GM23338 (cell line): ENCODE measurements at places on chromosomes 2 and 18.

- peaks cover 18% of the 10 kb centered on the region for H3K36me3 ChIP-seq
- no peak overlapping the region for H3K4me3 ChIP-seq
- no peak overlapping the region for H3K27ac ChIP-seq
- DNase-seq = no peak
- no peaks in the 10 kb centered on the region for H3K4me1 ChIP-seq
Observed at GRCh38 chr18:39753178-39753577, 2187.6 kb upstream of the CELF4 start.

DNA sequence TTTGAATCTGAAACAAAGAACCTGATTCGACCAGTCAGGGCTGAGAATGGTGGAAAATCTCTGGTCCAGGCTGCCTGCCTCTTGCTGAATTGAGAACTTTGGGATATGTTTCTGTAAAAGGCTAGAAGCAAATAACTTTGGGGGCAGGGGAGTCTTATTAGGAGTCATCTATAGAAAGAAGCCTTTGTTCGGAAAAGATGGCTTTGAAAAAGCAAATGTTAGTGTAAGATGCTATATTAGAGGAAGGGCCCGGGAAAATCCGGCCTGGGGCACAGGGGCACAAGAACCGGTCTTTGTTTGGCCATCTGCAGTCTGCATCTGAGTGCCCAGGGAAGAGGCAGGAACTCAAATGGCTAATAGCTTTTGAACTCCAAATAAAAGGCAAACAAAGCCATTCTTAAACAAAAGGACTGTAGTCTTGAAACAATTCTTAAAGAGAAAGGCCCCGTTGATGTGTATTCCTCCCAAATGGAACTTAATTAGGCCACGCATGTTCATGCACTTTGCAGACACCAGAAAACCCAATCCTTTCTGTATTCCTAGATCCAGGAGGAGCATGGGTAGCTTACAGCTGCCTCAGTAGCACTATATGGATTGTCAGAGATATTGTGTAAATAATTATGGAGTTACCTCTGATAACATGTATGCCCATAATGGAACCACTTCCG lies 180.0 kb upstream of the ARL4C start:
- peaks cover 22% of the 10 kb centered on the region for H3K4me1 ChIP-seq
- no peak overlapping the region for H3K4me3 ChIP-seq
- H3K36me3 ChIP-seq = no peaks in the 10 kb centered on the region

GRCh38 chr2:108403494-108403893 lies 25.7 kb downstream of the SULT1C4 start:
- H3K4me3 ChIP-seq = no peak overlapping the region
- peaks cover 11% of the 10 kb centered on the region; the same call in 1 of the 2 replicates for H3K36me3 ChIP-seq
- H3K27me3 ChIP-seq = no peaks in the 10 kb centered on the region
- peak overlapping the region; percentile 59; the same call in 1 of the 2 replicates for H3K27ac ChIP-seq
- peak; percentile 46 for DNase-seq
- 0 out of 2 replicates have a peak, but pooled peaks cover 11% of the 10 kb centered on the region for H3K4me1 ChIP-seq

- H3K27me3 ChIP-seq = no peaks in the 10 kb centered on the region
- H3K27ac ChIP-seq = no peak overlapping the region
- H3K4me3 ChIP-seq = no peak overlapping the region
- no peaks in the 10 kb centered on the region for H3K36me3 ChIP-seq
- peaks cover 3% of the 10 kb centered on the region; the same call in 1 of the 2 replicates for H3K4me1 ChIP-seq
Observed at GRCh38 chr2:179171371-179171770, 93.3 kb downstream of the SESTD1 start.

GRCh38 chr2:3449936-3450335 lies 69.4 kb downstream of the ADI1 start:
- H3K36me3 ChIP-seq = 0 out of 2 replicates have a peak, but pooled peaks cover 5% of the 10 kb centered on the region
- DNase-seq = no peak
- H3K27ac ChIP-seq = no peak overlapping the region
- H3K27me3 ChIP-seq = no peaks in the 10 kb centered on the region
- H3K4me1 ChIP-seq = no peaks in the 10 kb centered on the region
- H3K4me3 ChIP-seq = no peak overlapping the region

GRCh38 chr2:75632091-75632701 lies 14.4 kb upstream of the MRPL19 start:
- no peak overlapping the region for H3K27ac ChIP-seq
- peaks cover 11% of the 10 kb centered on the region; the same call in 1 of the 2 replicates for H3K4me1 ChIP-seq
- no peaks in the 10 kb centered on the region for H3K27me3 ChIP-seq

DNA sequence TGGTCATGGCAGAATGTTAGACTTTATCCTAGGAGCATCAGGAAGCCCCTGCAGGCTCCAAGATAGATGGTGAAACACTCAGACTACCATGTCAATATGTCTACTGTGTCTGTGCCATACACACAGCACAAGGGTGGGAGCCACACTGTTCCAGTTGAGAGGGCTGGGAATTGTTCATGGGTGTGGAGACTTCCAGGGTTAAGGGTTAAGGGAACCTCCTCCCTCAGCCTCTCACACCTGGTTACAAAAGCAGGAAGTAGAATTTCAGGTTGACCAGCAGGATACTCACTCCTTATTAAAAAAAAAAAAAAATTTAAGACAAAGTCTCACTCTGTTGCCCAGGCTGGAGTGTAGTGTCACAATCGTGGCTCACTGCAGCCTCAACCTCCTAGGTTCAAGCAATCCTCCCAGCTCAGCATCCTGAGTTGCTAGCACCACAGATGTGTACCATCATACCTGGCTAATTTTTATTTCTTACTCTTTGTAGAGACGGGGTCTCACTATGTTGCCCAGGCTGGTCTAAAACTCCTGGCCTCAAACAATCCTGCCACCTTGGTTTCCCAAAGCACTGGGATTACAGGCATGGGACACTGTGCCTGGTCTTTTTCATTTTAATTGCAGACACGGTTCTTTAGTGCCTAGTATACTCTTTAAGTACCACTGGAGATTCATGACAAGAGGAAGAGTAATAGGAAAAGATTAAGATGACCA lies 26.0 kb downstream of the SULT1C2 start:
- no peaks in the 10 kb centered on the region for H3K36me3 ChIP-seq
- DNase-seq = no peak
- no peak overlapping the region for H3K4me3 ChIP-seq
- H3K27ac ChIP-seq = 0 out of 2 replicates have a peak overlapping the region, but pooled peaks have one; percentile 22
- H3K27me3 ChIP-seq = no peaks in the 10 kb centered on the region
